ENCODE measurements at places on chromosomes 3 and 15.

DNA sequence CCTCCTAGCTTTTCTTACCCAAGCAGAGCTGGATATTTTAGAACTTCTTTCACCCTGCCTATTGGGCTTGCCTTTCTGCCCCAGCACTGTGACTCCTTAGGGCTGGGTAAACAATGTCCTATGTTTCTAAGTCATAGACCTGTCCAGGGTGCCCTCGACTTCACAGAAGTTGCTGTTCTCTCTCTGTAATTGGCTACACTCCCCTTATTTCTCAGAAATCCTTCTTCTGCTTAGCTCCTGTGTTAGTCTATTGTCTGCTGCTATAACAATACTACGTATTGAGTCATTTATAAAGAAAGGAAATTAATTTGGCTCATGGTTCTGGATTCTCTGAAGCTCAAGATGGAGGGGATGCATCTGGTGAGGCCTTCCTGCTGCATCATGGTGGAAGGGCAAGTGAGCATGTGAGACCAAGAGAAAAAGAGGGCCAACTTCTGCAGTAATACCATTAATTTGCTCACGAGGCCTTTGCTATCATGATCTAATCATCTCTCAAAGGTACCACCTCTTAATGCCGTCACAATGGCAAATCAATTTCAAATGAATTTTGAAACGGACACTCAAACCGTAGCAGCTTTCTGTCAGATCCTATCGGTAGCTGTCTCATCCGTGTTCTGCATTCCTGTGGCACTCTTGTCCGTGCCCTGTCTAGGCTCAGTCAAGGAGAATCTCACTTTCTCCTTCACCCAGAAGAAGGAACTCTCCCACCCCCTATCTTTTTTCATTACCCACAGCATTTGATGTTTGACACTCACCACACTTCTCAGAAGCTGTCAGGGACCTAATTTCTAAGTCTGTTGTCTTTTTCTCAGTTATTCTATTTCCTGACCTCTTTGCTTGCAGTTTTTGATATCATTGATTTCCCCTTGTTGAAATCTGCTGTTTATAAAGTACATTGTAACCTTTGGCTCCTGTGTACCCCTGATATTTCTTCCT lies 22.3 kb upstream of the GPR171 start:
- no peak for DNase-seq

GRCh38 chr3:8581806-8582445 lies 62.7 kb downstream of the SSUH2 start:
- DNase-seq: no peak

- DNase-seq: no peak
These were observed 125.6 kb downstream of the PLOD2 start for GRCh38 chr3:146035366-146035765.

GRCh38 chr15:98785807-98786621 lies 137.7 kb downstream of the IGF1R start:
- no peak for DNase-seq

DNA sequence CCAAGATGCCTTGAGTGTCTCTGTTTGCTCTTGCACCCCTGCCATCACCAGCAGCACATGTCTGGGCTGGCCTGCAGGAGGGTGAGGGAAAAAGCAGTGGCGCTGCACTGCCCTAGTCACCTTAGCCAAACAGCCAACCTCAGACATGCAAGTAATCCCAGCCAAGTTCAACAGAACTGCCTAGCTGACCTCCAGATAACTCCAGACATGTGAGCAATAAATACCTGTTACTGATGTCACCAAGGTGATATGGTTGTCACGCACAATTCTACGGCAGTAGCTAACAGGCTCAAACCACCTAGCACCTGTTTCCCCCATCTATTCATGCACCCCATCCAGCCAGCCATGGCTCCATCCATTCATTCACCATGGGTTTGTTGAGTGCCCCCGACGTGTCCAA lies 99.9 kb downstream of the SRGAP3 start:
- no peak for DNase-seq

DNA sequence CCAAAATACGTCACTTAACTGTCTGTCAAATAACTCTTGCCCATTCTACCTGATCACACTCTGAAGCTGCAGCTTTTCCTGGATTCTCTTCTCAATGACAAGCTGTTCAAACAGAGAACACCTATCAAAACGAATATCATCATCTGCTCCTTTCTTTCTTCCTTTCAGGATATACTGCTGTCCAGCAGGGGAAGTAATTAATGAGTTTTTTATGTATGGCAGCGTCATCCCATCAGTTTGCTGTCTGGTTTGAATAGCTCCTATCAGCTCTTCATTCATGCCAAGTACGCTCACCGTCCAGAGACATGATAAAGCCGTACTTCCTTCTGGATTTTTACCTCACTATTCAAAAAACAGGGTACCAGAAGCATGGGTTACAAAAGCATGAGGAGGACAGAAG lies at the start of gene CHRM5:
Gene CHRM5 (plus strand): TSS at position 274 of the 400 bp plus-strand sequence. CDS start 94,221 bp downstream, outside the sequence.
- no peak for DNase-seq

GRCh38 chr15:75723171-75723846 lies 10.7 kb upstream of the CSPG4 start:
- no peak for DNase-seq

- no peak for DNase-seq
These were observed 131.6 kb downstream of the NLGN1 start for GRCh38 chr3:173529062-173529711.

- DNase-seq: no peak
These were observed at the start of gene CCDC80 for GRCh38 chr3:112640930-112641801. CCDC80 (minus strand) TSS chr3:112641143; CDS start chr3:112639905, 1,238 bp downstream.

- DNase-seq: no peak
These were observed 13.5 kb upstream of the GABRR3 start for GRCh38 chr3:98048586-98048985.

GRCh38 chr15:79887054-79887930 lies 9.5 kb downstream of the MTHFS start:
- DNase-seq: no peak

GRCh38 chr3:51908026-51908425 lies 4.9 kb upstream of the IQCF1 start:
- DNase-seq: no peak

DNA sequence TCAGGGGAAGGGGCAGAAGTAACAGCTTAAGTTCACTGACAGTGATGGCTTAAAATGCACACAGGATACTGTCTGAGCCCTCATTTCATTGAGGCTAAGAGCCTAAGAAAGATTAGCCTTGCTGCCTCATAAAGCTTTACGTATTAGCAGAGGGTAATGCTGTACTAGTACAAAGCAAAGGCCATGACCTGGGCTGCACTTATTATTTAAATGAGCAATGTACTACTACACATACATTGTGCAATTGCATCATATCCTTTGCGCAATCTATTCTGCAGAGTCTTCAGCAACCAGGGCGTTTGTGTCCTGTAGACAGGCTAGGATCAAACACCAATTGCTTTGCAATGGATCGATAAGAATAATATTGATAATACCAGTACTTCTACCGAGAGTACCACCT lies 221.8 kb downstream of the TPRG1 start:
- DNase-seq: no peak

DNA sequence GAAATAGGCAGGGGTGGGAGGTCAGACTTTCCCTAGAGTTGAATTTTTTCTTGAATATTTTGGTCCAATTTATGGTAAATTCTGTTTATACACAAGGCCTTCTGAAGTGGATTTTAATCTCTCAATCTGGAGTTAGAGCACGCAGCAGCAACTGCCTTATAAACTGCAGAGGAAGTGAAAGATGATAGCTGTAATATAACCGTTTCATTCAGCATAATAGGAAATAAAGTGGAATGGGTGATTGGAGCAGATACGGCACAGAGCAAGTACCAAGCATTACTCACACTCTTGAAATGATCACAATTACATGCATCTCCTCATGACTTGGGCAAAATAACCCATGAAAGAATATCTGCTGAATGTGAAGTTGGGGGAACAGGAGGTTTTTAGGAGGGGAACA lies 106.8 kb downstream of the ARRDC4 start:
- no peak for DNase-seq

DNA sequence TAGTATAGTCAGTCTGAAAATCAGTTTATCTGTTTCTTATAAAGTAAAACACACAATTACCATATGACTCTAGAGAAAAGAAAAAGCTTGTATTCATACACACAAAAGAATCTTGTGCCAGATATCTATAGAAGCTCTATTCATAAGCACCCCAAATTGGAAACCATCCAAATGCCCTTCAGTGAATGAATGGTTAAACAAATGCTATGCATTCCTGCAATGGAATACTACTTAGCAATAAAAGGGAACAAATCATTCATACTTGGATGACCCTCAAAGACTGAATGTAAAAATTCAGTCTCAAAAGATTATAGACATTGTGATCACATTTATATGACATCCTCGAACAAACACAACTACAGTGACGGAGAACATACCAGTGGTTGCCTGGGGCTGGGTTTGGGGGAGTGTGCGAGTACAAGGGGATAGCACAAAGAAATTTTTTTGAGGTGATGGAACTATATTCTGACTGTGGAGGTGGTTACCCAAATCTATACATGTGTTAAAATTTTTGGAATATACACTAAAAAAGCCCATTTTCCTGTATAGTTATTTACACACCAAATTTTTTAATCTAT lies 680.6 kb downstream of the NTRK3 start:
- DNase-seq: no peak
